ENCODE measurements at places on chromosomes 4 and X. TPM values are rescaled to one million over a fixed set of nuclear protein-coding genes. Genes with fewer than 3 reads are reported as not detected.

- DNase-seq: no peak
Observed at GRCh38 chr4:47876784-47877546, 37.4 kb downstream of the NFXL1 start.

- no peak for DNase-seq
Observed at GRCh38 chr4:7384003-7384928, 50.5 kb downstream of the PSAPL1 start.

GRCh38 chr4:130074096-130074495 lies 978.1 kb downstream of the C4orf33 start:
- DNase-seq: no peak

- no peak for DNase-seq
Observed at GRCh38 chr4:7043284-7044136, at the start of gene TADA2B. Gene TADA2B, plus strand, starts transcription at chr4:7043372. Its CDS starts 208 bp downstream, at chr4:7043580.

Gene COX7B2
- total RNA-seq: not detected

GRCh38 chr4:140151699-140152012 lies 2.3 kb downstream of the MAML3 start:
- peak; percentile 53 for DNase-seq

Gene SHROOM3
- total RNA-seq: 9.8 TPM

Gene IL13RA1
- 2.9 TPM for total RNA-seq

GRCh38 chr4:5043579-5043978 lies 7.7 kb upstream of the STK32B start:
- DNase-seq: no peak

GRCh38 chrX:16633754-16634153 lies 16.2 kb upstream of the S100G start:
- DNase-seq: no peak

DNA sequence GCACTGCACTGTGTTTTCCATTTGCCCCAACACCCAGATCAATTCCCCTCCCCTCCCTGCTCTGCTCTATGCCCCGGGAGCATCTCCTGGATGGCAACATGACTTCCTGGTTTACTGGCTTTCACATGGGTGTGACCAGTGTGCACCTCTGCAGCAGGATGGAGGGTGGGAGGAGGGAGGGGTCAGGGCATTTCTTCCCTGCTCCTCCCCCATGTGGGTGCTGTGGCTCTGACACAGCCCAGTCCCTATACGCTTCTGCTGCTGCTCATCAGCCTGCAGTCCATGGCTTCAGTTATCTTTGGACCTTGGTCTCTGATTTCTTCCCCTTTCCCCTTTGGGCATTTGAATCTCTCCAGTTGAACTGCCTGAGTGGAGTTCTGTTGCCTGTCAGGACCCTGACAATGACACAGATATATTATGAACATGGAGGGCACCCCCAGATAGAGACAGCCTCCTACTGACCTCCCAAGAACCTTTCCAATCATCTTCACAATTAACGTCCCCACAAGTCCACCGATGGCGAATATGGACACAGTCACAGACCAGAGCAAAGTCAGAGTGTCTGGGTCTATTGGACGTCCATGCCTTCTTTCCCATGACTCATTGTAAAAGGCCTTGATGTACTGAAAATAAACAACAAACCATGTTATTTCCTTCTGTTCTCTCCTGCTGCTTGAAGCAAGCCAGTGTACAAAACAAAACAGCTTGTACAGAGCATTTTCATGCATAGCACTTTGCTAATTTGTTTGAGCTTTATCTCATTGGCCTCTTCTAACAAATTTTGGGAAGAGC lies 24.8 kb downstream of the SLC2A9 start:
- DNase-seq: no peak

Gene BTC
- total RNA-seq: not detected

DNA sequence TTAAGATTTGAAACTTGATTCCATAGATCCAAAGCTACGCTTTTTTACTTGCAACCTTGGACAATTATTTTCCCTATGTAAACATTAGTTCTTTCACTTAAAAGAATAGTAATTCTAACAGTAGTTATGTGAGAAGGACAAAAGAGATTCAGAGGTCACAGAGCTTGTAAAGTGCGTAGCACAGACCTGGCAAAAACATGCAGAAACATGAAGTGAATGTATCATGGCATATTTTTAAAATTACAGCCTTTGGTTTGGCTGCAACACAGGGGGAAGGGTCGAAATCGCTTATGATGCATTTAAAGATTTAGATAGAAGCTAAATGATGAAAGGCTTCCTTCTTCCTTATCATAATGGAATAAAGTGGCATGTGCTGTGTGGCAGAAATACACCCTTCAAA lies 1068.8 kb downstream of the ARAP2 start:
- no peak for DNase-seq

- DNase-seq: no peak
Observed at GRCh38 chr4:1074077-1074476, 39.3 kb downstream of the RNF212 start.

DNA sequence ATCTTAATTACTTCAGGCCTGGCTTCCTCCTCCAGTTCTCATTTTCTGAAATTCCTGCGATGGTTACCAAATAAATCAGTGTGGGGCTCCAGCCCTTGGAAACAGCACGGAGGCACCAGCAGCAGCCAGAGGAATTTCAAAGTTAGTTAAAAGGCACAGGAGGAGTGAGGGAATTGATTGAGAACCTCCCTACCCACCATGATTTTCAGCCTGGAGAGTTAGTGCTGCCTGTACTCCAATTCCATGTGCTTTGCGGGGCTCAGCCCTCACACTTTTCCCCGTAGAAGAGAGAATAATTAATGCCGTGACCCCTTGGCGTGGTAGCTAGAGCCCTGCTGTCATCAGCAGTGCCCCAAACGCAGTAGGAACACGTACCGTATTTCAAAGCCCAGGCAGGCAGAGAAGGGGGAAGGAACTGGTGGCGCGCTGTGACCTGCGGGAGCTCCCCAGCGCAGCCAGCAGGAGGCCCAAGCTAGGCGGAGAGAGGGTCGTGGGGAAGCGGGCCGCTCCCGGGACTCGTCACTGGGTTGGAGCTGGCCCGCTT lies 84.0 kb upstream of the IGFBP7 start:
- no peak for DNase-seq

- DNase-seq: no peak
Observed at GRCh38 chr4:184526228-184526627, 51.9 kb upstream of the IRF2 start.

Gene ERAS
- not detected for total RNA-seq

DNA sequence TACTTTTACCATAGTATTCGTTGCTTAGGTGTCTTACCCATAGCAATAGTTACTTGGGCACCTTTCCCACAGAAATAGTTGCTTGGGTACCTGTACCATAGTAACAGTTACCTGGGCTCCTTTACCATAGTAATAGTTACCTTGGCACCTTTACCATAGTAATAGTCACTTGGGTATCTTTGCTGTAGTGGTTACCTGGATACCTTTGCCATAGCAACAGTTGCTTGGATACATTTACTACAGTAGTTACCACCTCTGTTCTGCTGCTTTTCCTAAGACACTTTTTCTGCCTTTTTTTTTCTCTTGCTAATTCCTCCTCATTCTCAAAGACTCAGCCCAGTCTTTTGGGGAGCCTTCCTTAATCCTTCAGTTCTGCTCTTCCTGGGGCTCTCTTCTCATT lies 272.8 kb upstream of the PUDP start:
- no peak for DNase-seq

Gene CAPN6
- total RNA-seq: under 0.01 TPM

GRCh38 chr4:39712819-39713607 lies 15.1 kb downstream of the UBE2K start:
- no peak for DNase-seq

DNA sequence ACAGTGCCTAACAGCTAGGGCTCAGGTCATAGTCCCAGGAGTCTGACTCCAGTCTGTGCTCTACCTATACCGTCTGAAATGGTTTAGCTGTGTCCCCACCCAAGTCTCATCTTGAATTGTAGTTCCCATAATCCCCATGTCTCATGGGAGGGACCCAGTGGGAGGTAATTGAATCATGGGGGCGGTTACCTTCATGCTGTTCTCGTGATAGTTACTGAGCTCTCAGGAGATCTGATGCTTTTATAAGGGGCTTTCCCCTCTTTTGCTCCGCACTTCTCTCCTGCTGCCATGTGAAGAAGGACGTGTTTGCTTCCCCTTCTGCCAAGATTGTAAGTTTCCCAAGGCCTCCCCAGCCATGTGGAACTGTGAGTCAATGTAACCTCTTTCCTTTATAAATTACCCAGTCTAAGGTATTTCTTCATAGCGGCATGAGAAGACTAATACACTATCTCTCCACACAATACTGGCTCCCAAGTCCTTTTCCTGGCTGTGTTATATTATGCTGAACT lies 110.8 kb downstream of the AFAP1 start:
- DNase-seq: no peak

DNA sequence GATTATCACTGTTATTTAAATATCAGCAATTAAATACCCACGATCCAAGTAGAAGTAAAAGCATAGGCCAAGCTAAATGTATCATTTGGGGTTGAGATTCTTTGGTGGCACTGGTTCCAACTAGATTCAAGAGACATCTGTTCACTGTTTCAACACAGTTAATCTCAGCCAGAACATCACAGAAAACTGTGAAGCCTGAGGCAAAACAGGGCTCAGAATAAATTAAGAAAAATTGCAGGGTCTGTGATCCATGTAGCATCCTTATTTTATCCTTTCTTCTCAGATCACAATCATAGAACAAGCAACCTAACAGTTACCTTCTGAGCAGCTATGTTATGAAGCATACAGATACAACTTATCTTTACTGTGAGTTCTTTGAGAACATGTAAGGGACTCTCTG lies 23.7 kb downstream of the YTHDC1 start:
- DNase-seq: no peak

DNA sequence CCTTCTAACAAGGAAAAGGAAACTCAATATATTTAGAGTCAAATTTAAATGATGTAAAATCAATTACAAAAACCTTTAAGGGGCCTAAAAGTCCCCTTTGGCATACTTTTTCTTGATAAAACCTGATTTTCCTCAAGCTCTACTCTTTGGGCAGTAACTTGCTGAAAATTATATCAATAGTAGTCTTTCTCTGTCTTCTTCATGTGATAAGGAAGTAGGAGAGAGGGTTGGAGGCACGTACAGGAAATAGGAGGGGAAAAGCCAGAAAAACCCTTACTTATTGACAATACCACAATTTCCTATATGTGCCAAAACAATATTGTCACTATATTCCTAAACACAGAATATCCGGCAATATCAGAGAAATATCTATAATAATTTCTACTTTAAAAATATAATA lies 9.6 kb downstream of the RHOH start:
- no peak for DNase-seq

- DNase-seq: peak; percentile 43
Observed at GRCh38 chr4:153127760-153128494, 76.3 kb upstream of the TRIM2 start.

Gene CYLC1
- total RNA-seq: under 0.01 TPM

- DNase-seq: no peak
Observed at GRCh38 chrX:56797574-56798338, 68.7 kb downstream of the NBDY start.

- no peak for DNase-seq
Observed at GRCh38 chr4:16582526-16582925, 315.9 kb downstream of the LDB2 start.

GRCh38 chr4:117610706-117611308 lies 423.5 kb upstream of the NDST3 start:
- DNase-seq: no peak

GRCh38 chrX:18889346-18890048 lies 94.4 kb downstream of the PHKA2 start:
- DNase-seq: no peak

GRCh38 chrX:119605464-119606279 lies 552 bp downstream of the NKRF start:
- DNase-seq: no peak

DNA sequence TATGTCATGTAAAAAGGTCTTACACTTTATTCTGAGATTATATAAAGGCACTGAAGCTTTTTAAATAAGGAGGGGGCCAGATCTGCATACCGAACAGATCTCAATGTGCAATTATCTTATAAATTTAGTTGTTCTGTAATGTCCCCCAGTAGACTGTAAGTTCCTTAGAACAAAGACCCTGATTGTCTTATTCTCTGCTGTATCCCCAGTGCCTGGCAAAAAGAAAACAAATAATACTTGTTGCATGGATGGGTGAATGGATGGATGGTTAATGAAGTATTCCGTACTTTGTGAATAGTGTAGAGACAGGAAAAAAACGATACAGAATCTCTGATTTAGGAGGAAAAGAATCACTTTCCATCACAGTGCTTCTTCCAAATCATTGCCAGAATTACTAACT lies 141.5 kb downstream of the CHM start:
- no peak for DNase-seq

Gene VCX3A
- total RNA-seq: not detected

- no peak for DNase-seq
Observed at GRCh38 chr4:87073199-87074120, 138.6 kb downstream of the AFF1 start.

Measured in frontal cortex (tissue), 4 donors.